ENCODE measurements at places on chromosomes 12 and 14. TPM values are rescaled to one million over a fixed set of nuclear protein-coding genes. Genes with fewer than 3 reads are reported as not detected.

The PIWIL1 gene
- total RNA-seq: not detected

The ARHGEF25 gene
- total RNA-seq: 32.5 TPM

The ITGA5 gene
- total RNA-seq: 108 TPM

The CLBA1 gene
- total RNA-seq: 14.3 TPM

The IFNG-AS1 gene
- not detected for total RNA-seq

The KCNJ8 gene
- not detected for total RNA-seq

The MANSC1 gene
- total RNA-seq: 10.5 TPM

The ABCB9 gene
- total RNA-seq: 8.9 TPM

The GPR132 gene
- not detected for total RNA-seq

The CIDEB gene
- 0.42 TPM for total RNA-seq

The TEX52 gene
- not detected for total RNA-seq

The SLC4A8 gene
- total RNA-seq: 0.73 TPM

The CPM gene
- total RNA-seq: 0.81 TPM

The LRRC9 gene
- not detected for total RNA-seq

The GPR162 gene
- 23.2 TPM for total RNA-seq

The GDF3 gene
- total RNA-seq: not detected

The HAL gene
- 0.39 TPM for total RNA-seq

The GLS2 gene
- 0.24 TPM for total RNA-seq

The DLK1 gene
- total RNA-seq: not detected

The NPAS3 gene
- 15.6 TPM for total RNA-seq

The SLC41A2 gene
- 0.24 TPM for total RNA-seq

The NABP2 gene
- total RNA-seq: 67.5 TPM

The LIN7A gene
- total RNA-seq: 10.0 TPM

The CIROP gene
- total RNA-seq: not detected

The EGLN3 gene
- 2.0 TPM for total RNA-seq

The GTF2H3 gene
- 44.9 TPM for total RNA-seq

The SOX5 gene
- 16.5 TPM for total RNA-seq

The TAS2R9 gene
- total RNA-seq: not detected

The PTGER2 gene
- total RNA-seq: not detected

The SERPINA4 gene
- not detected for total RNA-seq

The FGF6 gene
- total RNA-seq: not detected

The TGM1 gene
- total RNA-seq: 1.5 TPM

The RPL10L gene
- total RNA-seq: not detected

The SLCO1B1 gene
- total RNA-seq: not detected

The DEGS2 gene
- total RNA-seq: 0.07 TPM

The SLC5A8 gene
- not detected for total RNA-seq

The GPR137C gene
- total RNA-seq: 2.8 TPM

The PRICKLE1 gene
- total RNA-seq: 0.70 TPM

The IQSEC3 gene
- not detected for total RNA-seq

The CAPZA3 gene
- total RNA-seq: not detected

The IL23A gene
- not detected for total RNA-seq
